ENCODE measurements at places on chromosomes 1 and 21. TPM values are rescaled to one million over a fixed set of nuclear protein-coding genes. Genes with fewer than 3 reads are reported as not detected.

Gene S100A12
- total RNA-seq = not detected

Gene BARHL2
- not detected for total RNA-seq

Gene TINAGL1
- 0.99 TPM for total RNA-seq

Gene ID3
- total RNA-seq = 80.3 TPM

Gene A3GALT2
- not detected for total RNA-seq

Gene LCE4A
- total RNA-seq = not detected

Gene SYT6
- total RNA-seq = not detected

Gene TDRD5
- total RNA-seq = not detected

Gene NLRP3
- total RNA-seq = not detected

Gene FAAH
- total RNA-seq = 1.8 TPM

Gene EFNA3
- total RNA-seq = 1.3 TPM

Gene XCL1
- not detected for total RNA-seq

Gene FAM177B
- total RNA-seq = not detected

Gene GJA9
- total RNA-seq = not detected

Gene VWA1
- 9.6 TPM for total RNA-seq

Gene LCA5L
- 0.66 TPM for total RNA-seq

Gene ASPM
- 2.0 TPM for total RNA-seq

Gene SLC16A4
- 44.7 TPM for total RNA-seq

Gene UTS2
- not detected for total RNA-seq

Gene HORMAD1
- total RNA-seq = not detected

Gene VHLL
- not detected for total RNA-seq

Gene TMEM52
- total RNA-seq = 0.15 TPM

Gene TNN
- not detected for total RNA-seq

Gene PHLDA3
- total RNA-seq = 99.2 TPM

Gene FCRLB
- total RNA-seq = 2.0 TPM

Gene EPHA8
- not detected for total RNA-seq

Gene CHRM3
- under 0.01 TPM for total RNA-seq

Gene LDLRAD2
- total RNA-seq = 0.29 TPM

Gene FCRL2
- not detected for total RNA-seq

Gene NBPF26
- total RNA-seq = 22.0 TPM

Gene LMNA
- total RNA-seq = 2,796 TPM

Gene TPTE
- total RNA-seq = not detected

Gene GABPB2
- 14.0 TPM for total RNA-seq

Gene CD1B
- total RNA-seq = not detected

Gene ST6GALNAC5
- total RNA-seq = 0.44 TPM

Gene CELA3A
- total RNA-seq = not detected

Gene HLX
- 2.6 TPM for total RNA-seq

Gene ARMH1
- 1.3 TPM for total RNA-seq

Gene ADGRL2
- total RNA-seq = 112 TPM

Gene TRIM62
- 3.3 TPM for total RNA-seq

Gene CFHR2
- total RNA-seq = not detected

Gene FTCD
- total RNA-seq = 1.7 TPM

Gene FBLIM1
- 53.4 TPM for total RNA-seq

Gene PPP1R15B
- total RNA-seq = 21.7 TPM

Gene ZBTB18
- total RNA-seq = 4.8 TPM

Gene GRHL3
- not detected for total RNA-seq

Gene ARHGEF10L
- total RNA-seq = 17.2 TPM
